Tibial nerve (tissue), 4 donors: ENCODE measurements at places on chromosomes 5 and 9. TPM values are rescaled to one million over a fixed set of nuclear protein-coding genes. Genes with fewer than 3 reads are reported as not detected.

GRXCR2 gene
- total RNA-seq, result not detected

SURF1 gene
- 43.3 TPM for total RNA-seq

TMC1 gene
- total RNA-seq, result 0.44 TPM

PCDHGA3 gene
- total RNA-seq, result 8.5 TPM

DNA sequence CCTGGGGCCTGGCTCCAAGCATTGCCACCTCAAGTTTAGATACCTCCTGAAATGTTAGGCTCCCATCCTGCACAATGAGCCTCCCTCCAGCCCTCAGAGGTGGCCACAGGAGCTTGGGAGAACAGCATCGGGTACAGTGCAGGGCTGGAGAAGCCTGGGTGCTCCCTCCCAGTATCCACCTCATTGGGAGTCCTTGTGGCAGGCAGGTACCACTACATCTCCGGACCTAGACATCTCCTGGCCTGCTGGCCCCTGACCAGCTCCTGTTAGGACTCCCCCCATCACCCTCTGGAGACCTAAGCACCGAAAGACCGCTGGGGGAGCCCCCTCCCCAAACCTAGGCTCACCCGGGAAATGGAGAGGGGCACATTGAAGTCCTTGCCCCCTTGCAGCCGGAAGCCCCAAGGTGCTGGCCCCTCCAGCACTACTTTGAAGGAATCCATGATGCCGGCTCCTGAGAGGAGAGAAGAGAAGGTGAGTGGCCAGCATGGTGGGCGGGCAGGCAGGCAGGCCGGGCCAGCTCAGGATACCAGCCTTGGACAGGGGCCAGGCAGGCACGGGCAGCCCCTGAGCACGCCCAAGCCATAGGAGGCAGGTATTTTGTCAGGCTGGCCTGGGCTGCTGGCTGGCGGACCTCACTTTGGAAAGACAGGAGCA is 1.2 kb downstream of the PDLIM7 start:
- peak overlapping the region; percentile 92 for H3K4me3 ChIP-seq
- H3K27ac ChIP-seq, result peak overlapping the region; percentile 89
- DNase-seq, result no peak
- H3K4me1 ChIP-seq, result peaks cover 77% of the 10 kb centered on the region
- H3K27me3 ChIP-seq, result no peaks in the 10 kb centered on the region

DNA sequence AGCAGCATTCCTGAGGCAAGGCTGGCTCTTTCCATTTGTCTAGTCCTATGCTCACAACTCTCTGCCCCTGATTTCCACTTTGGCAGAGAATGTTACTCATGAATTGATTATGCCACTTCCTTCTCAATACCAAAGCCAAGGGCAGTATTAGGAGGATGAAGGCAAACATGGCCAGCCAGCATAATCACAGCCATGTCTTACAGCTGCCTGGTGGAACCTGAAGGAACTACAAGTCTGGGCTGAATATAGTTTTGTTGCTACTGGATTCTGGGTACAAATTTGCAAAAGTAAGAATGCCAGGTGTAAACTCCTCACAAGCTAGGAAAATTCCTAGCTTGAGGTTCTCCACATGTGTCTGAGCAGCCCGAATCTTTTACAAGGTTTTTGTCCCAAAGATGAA is 4.2 kb downstream of the SIL1 start:
- no peaks in the 10 kb centered on the region for H3K27me3 ChIP-seq
- H3K4me3 ChIP-seq, result no peak overlapping the region
- no peaks in the 10 kb centered on the region for H3K36me3 ChIP-seq

DNA sequence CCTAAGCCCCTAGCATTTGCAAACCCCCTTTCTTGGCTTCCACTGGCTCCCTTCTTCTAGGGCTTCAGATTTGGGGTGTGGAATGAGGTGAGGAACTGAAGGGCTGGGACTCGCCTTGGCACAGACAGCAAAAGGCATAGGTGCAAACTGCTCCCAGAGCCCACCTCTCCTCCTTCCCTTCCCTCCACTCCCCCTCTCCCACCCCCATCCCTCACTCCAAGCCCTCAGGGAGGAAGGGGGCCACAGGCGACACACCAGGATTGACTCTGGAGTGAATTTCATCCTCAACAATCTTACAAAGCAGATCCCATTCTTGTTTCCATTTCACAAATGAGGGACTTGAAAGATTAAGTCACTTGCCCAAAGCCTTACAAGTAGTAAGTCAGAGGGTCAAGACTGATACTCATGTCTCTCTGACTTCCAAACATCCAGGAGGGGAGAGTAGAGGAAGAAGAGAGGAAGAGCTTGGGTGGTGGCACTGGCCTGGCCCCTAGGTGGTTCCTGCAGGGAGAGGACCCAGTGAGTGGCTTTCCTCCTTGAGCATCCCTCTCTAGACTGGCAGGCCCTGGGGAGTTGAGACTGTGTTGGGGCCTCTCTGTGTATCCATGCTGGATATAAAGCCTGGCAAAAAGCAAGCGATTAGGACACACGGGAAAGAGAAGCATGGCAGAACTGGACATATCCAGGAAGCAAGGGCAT is 193.1 kb downstream of the GABBR2 start:
- no peaks in the 10 kb centered on the region for H3K4me1 ChIP-seq
- no peak for DNase-seq
- no peak overlapping the region for H3K4me3 ChIP-seq
- no peak overlapping the region for H3K27ac ChIP-seq
- no peaks in the 10 kb centered on the region for H3K27me3 ChIP-seq

DNA sequence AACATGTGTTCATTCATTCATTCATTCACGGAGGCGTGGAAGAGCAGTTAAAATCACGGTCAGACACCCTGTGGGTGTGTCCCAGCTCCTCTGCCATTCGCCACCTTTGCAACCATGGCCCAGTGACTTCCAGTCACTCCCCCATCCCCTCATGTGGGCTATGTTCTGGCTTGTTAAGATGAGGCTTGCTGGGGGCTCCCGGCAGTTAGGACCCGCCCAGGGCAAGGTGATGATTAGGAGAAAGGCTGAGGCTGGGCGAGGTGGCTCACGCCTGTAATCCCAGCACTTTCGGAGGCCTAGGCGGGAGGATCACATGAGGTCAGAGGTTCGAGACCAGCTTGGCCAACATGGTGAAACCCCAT is 24.9 kb upstream of the PTGES start:
- H3K36me3 ChIP-seq, result no peaks in the 10 kb centered on the region
- H3K27ac ChIP-seq, result peak overlapping the region; percentile 84
- no peak for DNase-seq

GRCh38 chr5:114695292-114695904 is 333.5 kb downstream of the KCNN2 start:
- H3K4me3 ChIP-seq, result no peak overlapping the region
- H3K27ac ChIP-seq, result no peak overlapping the region
- no peaks in the 10 kb centered on the region for H3K36me3 ChIP-seq
- H3K4me1 ChIP-seq, result no peaks in the 10 kb centered on the region
- H3K27me3 ChIP-seq, result no peaks in the 10 kb centered on the region

DNA sequence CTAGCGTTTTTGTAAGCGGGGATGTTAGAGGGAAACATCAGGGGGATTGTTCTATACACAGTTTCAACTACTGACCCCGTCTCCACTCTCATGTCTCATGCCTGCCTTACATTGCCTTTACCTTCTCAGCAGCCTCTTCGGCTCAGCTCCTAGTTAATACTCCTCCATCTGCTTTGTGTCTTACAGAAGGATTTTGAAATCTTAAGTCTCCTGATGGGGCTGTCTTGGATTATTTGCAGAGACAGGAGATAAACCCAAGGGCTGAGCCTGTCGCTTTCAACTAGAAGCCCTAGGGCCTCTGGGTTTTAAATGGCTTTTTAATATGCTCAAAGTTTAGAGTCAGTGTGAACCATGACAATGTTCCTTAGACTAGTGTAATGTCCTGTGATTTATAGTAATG is 161.5 kb downstream of the CARTPT start:
- no peak overlapping the region for H3K27ac ChIP-seq
- DNase-seq, result no peak
- H3K4me1 ChIP-seq, result no peaks in the 10 kb centered on the region

GRCh38 chr9:109584205-109584604 is 86.1 kb upstream of the PTPN3 start:
- no peak for DNase-seq
- no peak overlapping the region for H3K4me3 ChIP-seq
- H3K36me3 ChIP-seq, result no peaks in the 10 kb centered on the region
- H3K27me3 ChIP-seq, result no peaks in the 10 kb centered on the region
- H3K4me1 ChIP-seq, result no peaks in the 10 kb centered on the region

- DNase-seq, result no peak
- H3K27ac ChIP-seq, result no peak overlapping the region
- H3K4me1 ChIP-seq, result no peaks in the 10 kb centered on the region
Observed at GRCh38 chr5:103034662-103035392, 85.1 kb downstream of the GIN1 start.

DNA sequence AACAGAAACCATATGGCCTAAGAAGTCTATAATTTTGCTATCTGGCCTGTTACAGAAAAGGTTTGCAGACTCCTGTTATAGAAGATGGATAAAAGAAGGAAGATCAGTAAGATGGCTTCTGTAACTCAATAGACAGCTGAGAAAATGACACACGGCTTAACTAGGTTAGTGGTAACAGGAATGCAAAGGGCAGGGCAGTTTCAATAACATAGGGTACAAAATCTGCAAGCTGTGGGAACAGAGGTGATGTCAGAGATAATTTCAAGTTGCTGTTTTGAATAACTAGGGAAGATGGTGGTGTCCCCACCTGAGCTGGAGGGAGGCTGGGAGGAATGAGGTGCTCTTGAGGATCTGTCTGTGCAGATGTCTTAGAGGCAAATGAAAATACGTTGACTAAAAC is 106.5 kb downstream of the GLIS3 start:
- H3K27ac ChIP-seq, result no peak overlapping the region
- H3K27me3 ChIP-seq, result no peaks in the 10 kb centered on the region
- H3K36me3 ChIP-seq, result no peaks in the 10 kb centered on the region
- H3K4me3 ChIP-seq, result no peak overlapping the region
- H3K4me1 ChIP-seq, result no peaks in the 10 kb centered on the region
- no peak for DNase-seq

DNA sequence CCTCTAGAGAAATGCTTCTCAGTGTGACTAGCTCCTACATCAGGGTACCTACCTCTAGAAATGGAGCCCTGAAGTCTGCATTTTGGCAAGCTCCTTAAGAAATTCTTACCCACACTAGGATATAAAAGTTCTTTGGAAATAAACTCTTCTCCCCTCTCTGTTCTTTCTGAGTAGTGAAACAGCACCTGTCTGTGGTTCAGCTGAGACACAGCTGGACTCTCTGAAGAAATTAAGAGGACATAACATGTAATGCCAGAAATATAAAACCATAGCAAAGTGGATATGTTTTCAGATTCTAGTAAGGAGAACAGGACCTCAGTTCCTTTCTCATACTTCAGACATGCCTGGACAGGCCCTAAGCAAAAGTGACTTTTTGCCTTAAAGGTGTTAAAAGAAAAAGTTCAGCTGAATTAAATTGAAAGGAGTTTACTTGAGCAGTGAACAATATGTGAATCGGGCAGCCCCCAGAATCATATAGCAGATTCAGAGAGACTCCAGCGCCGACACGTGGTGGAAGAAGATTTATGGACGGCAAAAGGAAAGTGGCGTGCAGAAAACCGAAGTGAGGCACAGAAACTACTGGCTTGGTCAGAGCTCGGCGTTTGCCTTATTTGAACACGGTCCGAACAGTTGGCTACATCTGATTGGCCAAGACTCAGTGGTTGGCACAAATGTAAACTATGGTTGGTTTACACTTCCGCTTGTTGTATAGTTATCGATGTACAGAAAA is 64.5 kb downstream of the PRKACG start:
- no peak for DNase-seq
- no peaks in the 10 kb centered on the region for H3K36me3 ChIP-seq
- no peak overlapping the region for H3K27ac ChIP-seq
- H3K27me3 ChIP-seq, result no peaks in the 10 kb centered on the region
- no peak overlapping the region for H3K4me3 ChIP-seq

GRCh38 chr5:130135506-130135905 is 231.2 kb downstream of the CHSY3 start:
- H3K4me3 ChIP-seq, result no peak overlapping the region
- no peaks in the 10 kb centered on the region for H3K36me3 ChIP-seq
- H3K27me3 ChIP-seq, result no peaks in the 10 kb centered on the region
- H3K4me1 ChIP-seq, result peaks cover 5% of the 10 kb centered on the region

DNA sequence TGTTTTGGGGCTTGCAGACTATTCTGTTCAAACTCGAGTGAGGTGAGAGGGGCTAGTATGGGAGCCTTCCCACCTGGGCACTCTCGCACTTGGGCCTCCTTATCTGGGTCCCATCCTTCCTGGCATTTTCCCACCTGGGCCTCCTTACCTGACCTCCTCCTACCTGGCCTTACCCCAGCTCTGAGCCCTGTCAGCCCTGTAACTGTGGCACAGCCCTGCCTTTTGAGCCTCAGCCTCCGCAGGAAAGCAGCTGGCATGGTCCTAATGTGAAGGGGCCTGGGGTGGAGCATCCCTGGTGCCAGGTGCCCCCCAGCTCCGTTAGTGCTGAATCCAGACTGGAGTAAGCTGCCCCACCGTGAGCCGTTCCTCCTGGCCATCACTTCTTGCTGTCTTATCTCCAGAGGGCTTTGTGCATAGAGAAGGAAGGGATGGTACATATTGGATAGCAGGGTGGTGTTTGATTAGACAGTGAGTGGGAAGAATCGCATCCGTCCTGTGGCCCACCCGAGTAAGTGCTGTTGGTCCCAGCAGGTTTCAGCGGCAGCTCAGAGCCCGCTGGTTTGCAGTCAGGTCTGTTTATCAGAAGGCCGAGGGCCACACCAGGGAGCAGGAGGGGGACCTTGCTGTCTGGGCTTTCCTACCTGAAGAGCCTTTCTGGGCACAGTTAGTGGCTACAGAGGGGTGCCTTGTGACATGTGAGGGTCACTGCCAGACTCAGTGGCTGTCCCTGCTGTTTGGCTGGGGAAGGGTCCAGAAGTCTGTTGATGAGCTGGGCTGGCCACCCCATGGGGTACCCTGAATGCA is 76.5 kb downstream of the WNK2 start:
- H3K4me1 ChIP-seq, result no peaks in the 10 kb centered on the region
- no peak overlapping the region for H3K4me3 ChIP-seq
- H3K27me3 ChIP-seq, result no peaks in the 10 kb centered on the region

DNA sequence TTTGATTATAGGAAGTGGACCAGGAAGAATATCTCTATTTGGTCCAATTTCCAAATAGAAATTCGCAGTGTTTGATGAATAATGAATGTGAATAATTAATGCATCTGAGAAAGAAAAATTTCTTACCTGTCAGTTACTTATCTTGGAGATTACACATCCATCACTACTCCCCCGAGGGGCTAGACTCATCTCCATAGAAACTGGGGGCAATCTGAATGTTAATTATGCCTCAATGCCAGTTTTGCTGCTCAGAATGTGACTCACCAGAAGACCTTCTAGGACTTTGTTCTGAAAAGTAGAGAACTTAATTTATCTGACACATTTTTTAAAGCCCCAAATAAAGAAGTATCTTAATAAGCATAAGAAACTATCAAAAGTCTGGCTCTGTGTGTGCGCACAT is 233.4 kb upstream of the NR4A3 start:
- no peaks in the 10 kb centered on the region for H3K27me3 ChIP-seq
- DNase-seq, result no peak
- H3K4me1 ChIP-seq, result no peaks in the 10 kb centered on the region
- no peak overlapping the region for H3K27ac ChIP-seq

GRCh38 chr5:62134811-62135210 is 171.2 kb upstream of the KIF2A start:
- H3K4me3 ChIP-seq, result no peak overlapping the region
- no peaks in the 10 kb centered on the region for H3K27me3 ChIP-seq
- no peaks in the 10 kb centered on the region for H3K4me1 ChIP-seq
- DNase-seq, result no peak

GRCh38 chr5:52356311-52356918 is 431.3 kb upstream of the ITGA1 start:
- no peak overlapping the region for H3K27ac ChIP-seq
- DNase-seq, result no peak
- no peaks in the 10 kb centered on the region for H3K27me3 ChIP-seq
- H3K4me1 ChIP-seq, result no peaks in the 10 kb centered on the region
- H3K36me3 ChIP-seq, result no peaks in the 10 kb centered on the region

- no peaks in the 10 kb centered on the region for H3K36me3 ChIP-seq
- peak overlapping the region; percentile 41 for H3K4me3 ChIP-seq
Observed at GRCh38 chr5:128538250-128539037, 399 bp upstream of the FBN2 start.
